ENCODE measurements at places on chromosomes 13 and 19. TPM values are rescaled to one million over a fixed set of nuclear protein-coding genes. Genes with fewer than 3 reads are reported as not detected.
A peak's percentile ranks its signal among the peaks of the same experiment; 100 is the strongest.

DNA sequence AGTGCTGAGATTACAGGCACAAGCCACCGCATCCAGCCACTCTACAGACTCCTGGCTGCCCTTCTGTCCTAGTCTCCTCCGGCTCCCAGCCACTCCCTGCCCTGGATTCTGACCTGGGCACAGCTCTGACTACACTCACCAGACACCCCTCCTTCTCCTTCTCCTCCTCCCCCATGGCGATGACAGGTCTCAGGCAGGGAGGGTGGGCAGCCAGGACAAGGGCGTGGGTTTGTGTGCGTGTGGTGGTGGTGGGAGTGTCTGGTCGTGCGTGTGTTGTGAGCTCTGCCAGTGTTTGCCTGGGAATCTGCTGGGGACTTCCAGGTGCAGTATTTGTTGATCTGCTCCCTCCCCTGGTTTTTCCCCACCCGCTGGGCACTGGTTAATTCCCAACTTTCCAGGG, 3.0 kb upstream of the NCCRP1 start:
- H3K27me3 ChIP-seq: peaks cover 97% of the 10 kb centered on the region
- no peak overlapping the region for H3K4me3 ChIP-seq
- H3K4me1 ChIP-seq: peaks cover 5% of the 10 kb centered on the region
- no peak overlapping the region for H3K27ac ChIP-seq

DNA sequence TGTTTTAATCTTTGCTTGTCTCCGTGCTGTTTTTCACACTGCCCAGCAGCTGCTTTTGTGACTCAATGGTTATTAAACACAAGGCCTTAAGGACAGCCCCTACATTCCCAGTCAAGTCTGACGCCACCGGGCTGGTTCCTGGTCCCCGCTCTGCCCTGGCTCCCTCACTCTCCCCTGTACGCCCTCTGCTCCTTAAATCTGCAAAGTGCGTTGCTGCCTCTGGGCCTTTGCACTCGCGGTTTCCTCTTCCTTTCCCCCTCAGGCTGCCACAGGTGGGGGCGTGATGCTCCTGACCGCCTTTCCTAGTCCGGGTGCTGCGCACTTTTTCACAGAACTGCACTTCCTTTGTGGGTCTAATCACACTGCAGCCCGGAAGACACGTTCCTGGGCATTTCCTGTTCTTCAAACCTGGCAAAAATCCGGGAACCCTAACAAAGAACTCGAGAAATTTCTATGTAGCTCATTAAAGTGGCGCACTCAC, 25.6 kb downstream of the NOSIP start:
- peaks cover 11% of the 10 kb centered on the region for H3K4me1 ChIP-seq
- no peaks in the 10 kb centered on the region for H3K27me3 ChIP-seq
- no peak overlapping the region for H3K4me3 ChIP-seq
- DNase-seq: no peak
- peaks cover 47% of the 10 kb centered on the region for H3K36me3 ChIP-seq
- peak overlapping the region; percentile 47 for H3K27ac ChIP-seq

- H3K27ac ChIP-seq: no peak overlapping the region
- H3K27me3 ChIP-seq: no peaks in the 10 kb centered on the region
- DNase-seq: no peak
- peaks cover 34% of the 10 kb centered on the region for H3K36me3 ChIP-seq
- no peaks in the 10 kb centered on the region for H3K4me1 ChIP-seq
Measured at GRCh38 chr13:100156788-100157187, 67.9 kb downstream of the PCCA start.

Gene VAV1
- total RNA-seq: 1.8 TPM

Gene ITGBL1
- 2.2 TPM for total RNA-seq

All from left ventricle myocardium inferior (tissue), 1 donor.